ENCODE measurements at places on chromosomes 4 and X. TPM values are rescaled to one million over a fixed set of nuclear protein-coding genes. Genes with fewer than 3 reads are reported as not detected.
A peak's percentile ranks its signal among the peaks of the same experiment; 100 is the strongest.

The RHOXF2B gene
- total RNA-seq, result 0.97 TPM

- no peak overlapping the region for H3K27ac ChIP-seq
- peak overlapping the region; percentile 21 for H3K4me3 ChIP-seq
- no peak for DNase-seq
- no peaks in the 10 kb centered on the region for H3K36me3 ChIP-seq
Measured at GRCh38 chrX:139692506-139692849, 15.5 kb downstream of the MCF2 start.

DNA sequence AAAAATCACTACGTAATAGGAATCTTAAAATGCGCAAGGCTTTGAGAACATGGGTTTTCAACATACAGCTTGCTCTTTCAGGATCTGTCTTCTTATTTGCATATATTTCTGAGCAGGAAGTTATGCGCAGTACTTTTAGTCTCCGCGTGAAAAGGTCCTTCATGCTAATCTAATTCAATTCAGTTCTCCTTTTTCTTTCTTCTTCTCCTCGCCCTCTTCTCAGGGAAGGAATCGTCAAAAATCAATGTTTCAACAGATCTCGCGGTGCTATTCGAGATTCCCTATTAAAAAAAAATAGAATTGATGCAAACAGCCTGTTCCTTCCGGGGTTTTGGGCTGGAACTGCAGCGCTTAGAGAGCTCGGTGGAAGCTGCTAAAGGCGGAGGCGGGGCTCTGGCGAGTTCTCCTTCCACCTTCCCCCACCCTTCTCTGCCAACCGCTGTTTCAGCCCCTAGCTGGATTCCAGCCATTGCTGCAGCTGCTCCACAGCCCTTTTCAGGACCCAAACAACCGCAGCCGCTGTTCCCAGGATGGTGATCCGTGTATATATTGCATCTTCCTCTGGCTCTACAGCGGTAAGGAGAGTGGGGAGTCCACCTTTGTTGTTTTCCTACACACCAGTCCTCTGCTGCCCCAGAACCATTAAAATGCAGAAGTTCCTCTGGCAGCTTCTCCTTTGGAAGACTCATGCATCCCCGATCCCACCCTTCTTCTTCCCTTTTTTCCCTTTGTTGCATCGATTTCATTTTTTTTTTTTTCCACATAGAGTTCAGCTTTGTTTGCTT is at the start of the genes HMGN5 and SH3BGRL:
Gene HMGN5 (minus strand): TSS at position 243 of the 785 bp plus-strand sequence. CDS start 80,364 bp downstream, outside the sequence.
Gene SH3BGRL (plus strand): TSS at position 432 of the 785 bp plus-strand sequence. CDS start 99 bp downstream, at position 531.
- no peaks in the 10 kb centered on the region for H3K27me3 ChIP-seq
- no peaks in the 10 kb centered on the region for H3K4me1 ChIP-seq
- H3K36me3 ChIP-seq, result no peaks in the 10 kb centered on the region
- peak; percentile 64 for DNase-seq
- H3K27ac ChIP-seq, result peak within 1 kb of the TSS; percentile 65
- peak within 1 kb of the TSS; percentile 43 for H3K4me3 ChIP-seq

DNA sequence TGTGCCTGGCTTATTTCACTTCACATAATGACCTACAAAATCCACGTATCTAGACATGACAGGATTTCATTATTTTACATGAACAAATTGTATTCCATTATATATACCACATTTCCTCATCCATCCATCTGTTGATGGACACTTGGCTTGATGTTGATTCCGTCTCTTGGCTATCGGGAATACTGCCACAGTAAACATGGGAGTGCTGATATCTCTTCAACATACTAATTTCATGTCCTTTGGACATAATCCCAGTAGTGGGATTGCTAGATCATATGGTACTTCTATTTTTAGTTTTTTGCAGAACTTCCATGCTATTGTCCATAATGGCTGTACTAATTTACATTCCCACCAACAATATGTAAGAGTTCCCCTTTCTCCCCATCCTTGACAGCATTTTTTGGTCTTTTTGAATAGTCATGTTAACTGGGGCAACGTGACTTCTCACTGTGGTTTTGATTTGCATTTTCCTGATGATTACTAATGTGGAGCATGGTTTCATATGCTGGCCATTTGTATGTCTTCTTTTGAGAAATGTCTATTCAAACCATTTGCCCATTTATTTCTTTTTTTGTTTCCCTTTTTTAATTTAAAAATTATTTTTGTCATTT is 68.9 kb downstream of the HTRA3 start:
- H3K4me1 ChIP-seq, result no peaks in the 10 kb centered on the region
- H3K27me3 ChIP-seq, result no peaks in the 10 kb centered on the region
- H3K27ac ChIP-seq, result no peak overlapping the region
- no peak overlapping the region for H3K4me3 ChIP-seq

- H3K36me3 ChIP-seq, result no peaks in the 10 kb centered on the region
- no peaks in the 10 kb centered on the region for H3K4me1 ChIP-seq
- no peak overlapping the region for H3K4me3 ChIP-seq
- no peak overlapping the region for H3K27ac ChIP-seq
- no peaks in the 10 kb centered on the region for H3K27me3 ChIP-seq
Measured at GRCh38 chr4:112708772-112709171, 71.8 kb downstream of the LARP7 start.

DNA sequence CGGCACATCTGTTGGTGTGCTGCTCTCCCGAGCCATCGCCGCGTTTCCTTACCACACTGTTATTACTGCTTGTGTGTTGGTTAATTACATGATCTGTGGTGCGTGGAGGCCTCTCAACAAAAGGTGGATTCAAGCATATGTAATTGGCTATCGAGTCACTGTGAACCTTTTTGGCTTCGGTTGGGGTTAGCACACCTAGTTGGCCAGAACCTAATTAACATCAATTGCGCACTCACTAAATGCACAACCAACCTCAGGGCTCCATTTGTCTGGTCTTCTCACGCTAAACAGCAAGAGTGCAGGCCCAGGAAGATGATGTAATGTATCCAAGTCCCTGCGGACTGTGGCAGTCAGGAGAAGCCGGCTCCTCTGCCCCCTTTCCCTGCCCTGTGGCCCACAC is 17.4 kb downstream of the ENPP6 start:
- no peak for DNase-seq
- no peak overlapping the region for H3K4me3 ChIP-seq
- no peaks in the 10 kb centered on the region for H3K27me3 ChIP-seq
- H3K4me1 ChIP-seq, result no peaks in the 10 kb centered on the region
- no peak overlapping the region for H3K27ac ChIP-seq

- H3K27me3 ChIP-seq, result no peaks in the 10 kb centered on the region
- peaks cover 7% of the 10 kb centered on the region for H3K4me1 ChIP-seq
- no peak overlapping the region for H3K4me3 ChIP-seq
- no peak for DNase-seq
Measured at GRCh38 chr4:7963691-7964090, 24.0 kb upstream of the AFAP1 start.

DNA sequence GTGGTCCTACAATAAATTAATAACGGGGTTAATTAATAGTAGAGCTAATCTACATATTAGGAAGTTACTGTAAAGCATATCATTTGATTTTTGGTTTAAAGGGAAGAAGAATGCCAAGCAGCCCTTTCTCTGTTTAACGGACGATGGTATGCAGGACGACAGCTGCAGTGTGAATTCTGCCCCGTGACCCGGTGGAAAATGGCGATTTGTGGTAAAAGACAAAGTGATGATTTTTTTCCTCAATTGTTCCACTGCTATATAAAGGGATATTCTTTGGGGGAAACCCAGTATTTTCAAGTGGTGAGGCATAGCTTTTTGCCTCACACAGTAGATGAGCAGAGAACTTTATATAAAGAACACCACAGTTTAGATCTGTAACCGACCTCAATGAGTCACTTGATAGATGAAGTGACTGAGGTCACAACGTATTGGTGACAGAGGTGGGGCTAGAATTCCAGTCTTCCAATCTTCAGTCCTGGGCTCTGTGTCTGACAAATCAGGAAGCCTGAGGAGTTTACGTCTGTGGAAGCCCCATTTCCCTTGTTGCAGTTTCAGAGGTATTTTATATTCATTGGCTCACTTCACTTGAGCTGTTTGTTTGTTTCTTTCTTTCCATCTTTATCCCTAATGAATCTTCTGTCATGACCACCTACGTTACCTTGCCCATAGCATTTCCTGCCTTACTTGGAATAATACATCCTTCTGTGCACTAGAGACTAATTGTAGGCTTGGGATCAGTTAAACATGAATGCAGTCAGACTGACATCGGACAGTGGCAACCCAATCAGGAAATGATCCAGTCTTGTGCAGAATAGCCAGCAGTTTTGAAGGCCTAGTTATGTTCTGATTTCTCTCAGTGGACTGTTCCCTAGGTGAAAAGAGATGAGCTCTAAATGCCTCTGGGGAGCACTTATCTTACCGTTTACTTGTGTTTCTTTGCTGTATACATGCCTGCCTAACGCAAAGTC is 30.1 kb downstream of the ZRSR2 start:
- no peak for DNase-seq
- no peaks in the 10 kb centered on the region for H3K4me1 ChIP-seq
- no peaks in the 10 kb centered on the region for H3K36me3 ChIP-seq
- no peak overlapping the region for H3K27ac ChIP-seq
- no peaks in the 10 kb centered on the region for H3K27me3 ChIP-seq
